ENCODE measurements at places on chromosomes 5 and 9.

GRCh38 chr5:133938039-133938821, 30.2 kb downstream of the C5orf15 start:
- no peak for DNase-seq

DNA sequence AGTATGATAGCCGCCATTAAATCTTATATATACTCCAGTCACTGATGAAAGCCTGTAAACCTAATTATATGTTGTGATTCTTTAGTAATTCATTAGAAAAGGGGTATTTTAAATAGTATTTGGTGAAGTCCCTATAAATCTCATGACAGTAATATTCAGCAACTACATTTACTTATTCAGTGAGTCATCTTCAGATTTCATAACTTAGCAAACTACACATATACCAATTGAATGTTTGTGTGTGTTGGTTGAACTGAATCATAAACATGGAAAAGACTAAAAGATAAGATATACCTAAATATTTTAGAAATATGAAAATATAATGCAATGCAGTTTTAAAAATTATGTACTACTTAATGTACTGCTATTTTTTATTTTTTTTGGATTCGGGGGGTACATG, 1050.4 kb downstream of the MAT2B start:
- no peak for DNase-seq

DNA sequence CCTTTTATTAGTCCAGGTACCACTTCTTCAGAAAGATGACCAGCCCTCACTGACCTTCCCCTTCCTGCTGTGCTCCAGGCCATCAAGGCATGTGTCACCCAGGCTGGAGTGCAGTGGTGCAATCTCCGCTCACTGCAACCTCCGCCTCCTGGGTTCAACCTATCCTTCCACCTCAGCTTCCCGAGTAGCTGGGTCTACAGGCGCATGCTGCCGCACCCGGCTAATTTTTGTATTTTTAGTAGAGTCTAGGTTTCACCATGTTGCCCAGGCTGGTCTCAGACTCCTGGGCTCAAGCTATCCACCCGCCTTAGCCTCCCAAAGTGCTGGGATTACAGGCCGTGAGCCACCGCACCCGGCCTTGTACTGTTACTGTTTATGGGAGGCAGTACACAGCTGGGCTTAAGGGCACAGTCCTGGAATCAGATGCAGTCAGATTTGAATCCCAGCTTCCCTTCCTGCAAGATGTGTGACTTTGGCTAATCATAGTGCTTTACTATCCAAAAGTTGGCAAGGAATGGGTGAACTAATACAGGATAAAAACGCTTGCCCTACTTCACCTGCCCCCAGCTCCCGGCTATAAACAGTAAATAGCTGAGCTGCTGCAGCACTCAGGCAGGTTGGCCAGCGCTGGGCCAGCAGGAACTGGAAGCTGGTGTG, 483 bp upstream of the EIF4EBP3 start:
- DNase-seq: no peak

- peak; percentile 82 for DNase-seq
These were observed 16.8 kb upstream of the NSD1 start for GRCh38 chr5:177116631-177117373.
